Panc1 (cell line): ENCODE measurements at places on chromosomes 7 and 10. TPM values are rescaled to one million over a fixed set of nuclear protein-coding genes. Genes with fewer than 3 reads are reported as not detected.

Gene CYP3A4
- total RNA-seq, result 0.15 TPM

DNA sequence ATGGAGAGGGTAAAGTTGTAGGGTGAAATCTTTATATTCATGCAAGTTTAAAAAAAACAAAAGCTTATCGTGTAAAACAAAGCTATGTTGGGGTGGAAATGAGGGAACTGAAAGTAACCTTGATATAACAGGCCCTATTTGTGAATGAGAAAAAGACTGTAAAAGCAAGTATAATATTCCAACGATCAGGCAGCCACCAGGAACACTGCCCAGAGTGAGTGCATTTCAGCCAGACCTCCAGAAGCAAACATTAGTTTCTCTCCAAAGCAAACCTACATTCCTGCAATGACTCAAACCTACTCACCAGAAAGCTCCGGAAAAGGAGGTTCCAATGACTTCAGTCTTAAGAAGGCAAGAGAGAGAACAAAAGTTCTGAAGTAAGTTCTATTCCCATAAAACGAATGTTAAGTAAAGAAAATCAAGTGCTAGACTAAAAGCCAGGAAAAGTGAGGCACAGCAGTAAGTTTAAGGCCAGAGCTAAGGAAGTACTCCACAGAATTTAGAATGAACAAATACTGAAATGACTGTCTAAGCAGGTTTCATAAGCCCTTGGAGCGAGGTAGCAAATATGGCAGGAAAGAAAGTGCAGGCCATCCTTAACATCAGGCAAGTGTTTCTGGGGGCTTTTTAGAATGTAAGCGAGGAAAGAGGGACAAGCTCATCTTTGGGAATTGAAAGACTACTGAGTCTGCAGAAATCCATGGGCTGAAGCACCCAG, 493.1 kb downstream of the XPNPEP1 start:
- no peak for DNase-seq

GRCh38 chr7:124724507-124725192, 40.9 kb downstream of the GPR37 start:
- DNase-seq, result no peak

- DNase-seq, result no peak
These were observed 29.5 kb downstream of the ZNF775 start for GRCh38 chr7:150408393-150409299.

DNA sequence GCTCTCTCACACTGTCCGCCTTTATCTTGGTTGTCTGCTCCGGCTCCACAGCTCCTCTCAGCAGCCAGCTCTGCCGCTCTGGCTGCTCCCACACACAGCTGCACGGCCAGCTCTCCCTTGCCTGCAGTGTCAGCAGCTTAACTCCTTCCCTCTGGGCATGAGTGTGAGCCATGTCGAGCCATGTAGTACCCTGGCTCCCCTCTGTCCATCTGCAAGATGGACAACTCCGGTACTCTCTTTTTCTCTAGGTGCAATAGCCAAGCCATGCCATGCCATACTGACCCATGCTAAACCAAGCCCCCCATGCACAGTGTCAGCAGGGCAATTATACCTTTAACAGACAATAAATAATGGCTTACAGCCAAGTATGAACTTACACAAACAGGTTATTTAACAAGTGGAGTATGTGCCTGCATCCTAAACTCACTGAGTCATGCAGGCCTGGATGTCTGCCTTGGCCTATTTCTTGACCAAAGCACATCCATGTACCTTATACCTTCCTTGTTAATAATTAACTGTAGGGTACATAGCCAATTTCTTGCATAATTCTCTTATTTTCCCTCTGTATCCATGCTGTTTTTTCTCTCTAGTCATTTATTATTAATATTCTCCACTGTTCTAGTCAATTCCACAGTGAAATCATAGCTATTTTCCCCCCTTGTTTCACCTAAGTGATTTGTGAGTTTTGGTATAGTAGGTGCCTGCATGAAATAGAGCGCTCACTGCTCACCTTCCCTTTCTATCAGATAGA, 170.9 kb downstream of the CDK14 start:
- DNase-seq, result no peak

DNA sequence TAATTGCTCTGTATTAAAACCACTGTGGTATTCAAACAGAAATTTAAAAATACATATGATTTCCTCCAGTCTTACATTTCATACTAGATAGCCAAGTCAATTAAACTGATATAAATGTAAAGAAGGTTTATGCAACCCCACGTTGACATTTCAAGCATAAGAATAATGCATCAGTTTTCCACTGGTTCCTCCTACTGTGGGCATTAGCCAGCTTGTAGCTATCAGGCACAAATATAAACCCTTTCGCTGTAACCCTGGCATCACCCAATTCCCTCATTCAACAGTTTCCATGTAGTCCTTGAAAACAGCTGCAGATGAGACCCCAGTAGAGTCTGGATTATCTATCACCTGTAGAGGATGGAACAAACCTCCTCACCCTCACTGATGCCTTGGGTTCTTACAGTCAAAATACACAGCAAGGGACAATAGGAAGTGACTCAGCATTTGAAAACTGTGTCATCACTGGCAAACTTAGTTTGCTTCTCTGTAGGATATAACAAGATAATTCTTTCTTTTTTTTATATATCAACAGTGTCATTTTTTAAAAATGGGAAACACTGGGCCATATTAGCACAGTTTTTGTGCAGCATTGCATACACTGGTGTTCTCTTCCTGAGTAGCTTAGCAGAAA, 113.0 kb downstream of the PDE1C start:
- DNase-seq, result no peak
